Fibroblast of villous mesenchyme (primary cell): ENCODE measurements at places on chromosomes 16 and 17.

GRCh38 chr17:51601622-51602261, 341.4 kb downstream of the UTP18 start:
- DNase-seq = no peak

- DNase-seq = no peak
These were observed 504.7 kb upstream of the RBFOX1 start for GRCh38 chr16:6827931-6828330.

GRCh38 chr17:67555855-67556254, 161.9 kb upstream of the NOL11 start:
- no peak for DNase-seq

- no peak for DNase-seq
These were observed 13.2 kb downstream of the TRPV3 start for GRCh38 chr17:3544365-3544764.
